ENCODE measurements at places on chromosomes 1 and 21.

DNA sequence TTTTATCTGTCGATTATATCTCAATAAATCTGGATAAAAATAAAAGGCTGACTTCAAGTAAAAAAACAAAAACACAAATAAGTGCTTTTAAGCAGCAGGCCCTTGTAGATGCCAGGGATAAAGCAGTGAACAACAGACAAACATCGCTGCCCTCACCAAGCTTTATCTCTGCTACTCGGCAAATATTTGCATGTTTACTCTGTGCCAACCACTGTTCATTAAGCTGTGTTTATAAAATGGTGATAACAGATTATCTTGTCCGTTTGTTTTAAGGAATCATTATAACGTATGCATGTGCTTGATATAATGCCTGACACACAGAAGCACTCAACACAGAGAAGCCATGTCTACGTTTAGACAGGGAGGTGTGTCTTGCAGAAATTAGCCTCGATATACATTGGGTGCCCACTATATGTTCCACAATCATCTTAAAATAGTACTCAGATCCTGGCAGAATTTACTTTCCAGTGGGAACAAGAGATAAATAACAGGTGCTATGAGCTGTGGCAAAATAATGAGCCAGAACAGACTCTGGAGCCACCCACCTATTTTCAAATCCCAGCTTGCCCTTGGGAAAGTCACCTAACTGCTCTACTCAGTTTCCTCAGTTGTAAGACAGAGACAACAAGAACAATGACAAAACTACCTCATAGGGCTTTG is 47.2 kb downstream of the TRIT1 start:
- no peak for DNase-seq

GRCh38 chr1:63524201-63524600 is 876 bp downstream of the EFCAB7 start:
- no peak for DNase-seq

GRCh38 chr1:17377325-17377953 is 5.4 kb downstream of the PADI6 start:
- DNase-seq, result no peak

DNA sequence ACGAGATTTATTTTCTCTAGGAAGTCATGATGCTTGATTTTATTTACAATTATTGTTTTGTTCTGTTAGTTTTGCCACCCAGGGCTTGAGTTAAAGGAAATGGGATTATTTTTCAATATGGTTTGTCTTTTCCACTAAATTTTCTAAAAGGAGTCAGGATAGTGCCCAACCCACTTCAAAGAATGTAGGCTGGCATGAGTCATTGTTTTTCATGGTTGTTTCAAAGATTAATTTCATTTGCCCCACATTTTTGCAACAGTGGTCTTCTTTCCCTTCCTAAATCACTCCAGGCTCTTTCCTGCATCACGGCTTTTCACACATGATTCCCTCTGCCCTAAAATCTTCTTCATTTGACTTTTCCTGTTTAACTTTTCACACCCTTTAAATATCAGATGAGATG is 2.5 kb downstream of the SLAMF6 start:
- no peak for DNase-seq

GRCh38 chr1:33123266-33123665 is 42.3 kb downstream of the AZIN2 start:
- DNase-seq, result no peak

DNA sequence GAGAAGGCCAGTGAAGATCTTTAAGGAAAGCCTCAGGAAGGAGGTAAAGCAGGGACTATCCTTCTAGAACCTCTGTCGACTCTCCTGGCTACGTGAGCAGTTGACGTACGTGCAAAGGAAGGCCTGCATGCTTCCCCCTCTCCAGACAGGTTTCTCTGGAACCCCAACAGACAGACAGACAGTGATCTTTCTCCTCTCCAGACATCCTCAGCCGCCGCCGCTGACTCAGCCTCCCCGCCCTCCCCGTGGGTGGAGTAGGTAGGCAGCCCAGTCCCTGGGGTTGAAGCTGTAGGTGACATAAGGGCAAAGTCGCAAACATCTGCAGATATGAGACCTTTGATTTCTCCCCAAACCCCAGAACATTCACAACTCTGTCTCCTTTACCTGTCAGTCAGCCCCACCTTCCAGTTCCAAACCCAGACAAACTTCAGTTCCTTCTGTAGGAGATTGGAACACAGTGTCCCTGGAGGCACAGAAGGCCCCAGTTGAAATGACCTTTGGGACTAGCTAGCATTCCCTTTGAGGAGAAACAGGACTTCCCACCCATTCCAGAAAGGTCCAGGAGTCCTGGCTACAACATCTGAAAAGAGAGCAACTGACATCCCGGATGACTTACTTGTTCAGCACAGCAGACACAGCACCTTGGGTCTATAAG is 146.0 kb upstream of the JUN start:
- no peak for DNase-seq

DNA sequence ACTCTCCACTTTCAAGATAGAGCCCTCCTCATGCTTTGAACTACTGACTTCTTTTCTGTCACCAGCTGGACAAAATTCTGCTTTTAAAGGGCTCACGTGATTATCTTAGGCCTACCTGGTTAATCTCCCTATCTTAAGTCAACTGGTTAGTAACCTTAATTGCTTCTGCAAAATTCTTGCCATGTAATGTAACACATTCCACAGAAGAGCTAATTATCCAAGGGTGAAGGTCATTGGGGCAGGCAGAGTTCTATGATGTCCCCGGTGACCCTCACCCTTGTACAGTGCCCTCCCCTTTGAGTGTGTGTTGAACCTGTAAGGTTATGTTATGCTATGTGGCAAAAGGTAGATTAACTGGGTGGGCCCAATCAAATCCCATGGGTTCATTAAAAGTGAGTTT is 25.2 kb upstream of the FOXE3 start:
- DNase-seq, result no peak

- DNase-seq, result no peak
Observed at GRCh38 chr1:74650561-74650960, 23.0 kb downstream of the ERICH3 start.

- no peak for DNase-seq
Observed at GRCh38 chr1:110464340-110464739, 13.4 kb downstream of the PROK1 start.

DNA sequence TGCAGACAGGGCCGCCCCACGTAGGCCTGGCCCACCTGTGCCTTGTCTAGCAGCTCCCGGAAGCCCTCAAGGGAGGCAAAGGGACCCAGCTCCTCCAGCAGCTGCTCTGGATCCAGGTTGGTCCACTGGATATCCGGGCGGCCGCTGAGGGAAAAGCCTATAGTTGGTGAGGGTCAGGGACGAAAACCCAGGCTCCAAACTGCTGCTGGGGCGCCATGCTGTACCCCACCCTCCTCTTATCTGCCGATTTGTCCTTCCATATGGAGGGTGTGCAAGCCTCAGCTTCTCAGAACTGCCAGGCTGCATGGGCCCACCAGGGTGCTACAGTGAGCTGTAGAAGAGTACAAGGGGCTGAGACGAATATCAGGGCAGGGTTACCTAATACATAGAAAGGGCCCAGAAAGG is 12.2 kb downstream of the PTCH2 start:
- no peak for DNase-seq

- DNase-seq, result no peak
Observed at GRCh38 chr1:92094090-92094489, 13.9 kb downstream of the BTBD8 start.

DNA sequence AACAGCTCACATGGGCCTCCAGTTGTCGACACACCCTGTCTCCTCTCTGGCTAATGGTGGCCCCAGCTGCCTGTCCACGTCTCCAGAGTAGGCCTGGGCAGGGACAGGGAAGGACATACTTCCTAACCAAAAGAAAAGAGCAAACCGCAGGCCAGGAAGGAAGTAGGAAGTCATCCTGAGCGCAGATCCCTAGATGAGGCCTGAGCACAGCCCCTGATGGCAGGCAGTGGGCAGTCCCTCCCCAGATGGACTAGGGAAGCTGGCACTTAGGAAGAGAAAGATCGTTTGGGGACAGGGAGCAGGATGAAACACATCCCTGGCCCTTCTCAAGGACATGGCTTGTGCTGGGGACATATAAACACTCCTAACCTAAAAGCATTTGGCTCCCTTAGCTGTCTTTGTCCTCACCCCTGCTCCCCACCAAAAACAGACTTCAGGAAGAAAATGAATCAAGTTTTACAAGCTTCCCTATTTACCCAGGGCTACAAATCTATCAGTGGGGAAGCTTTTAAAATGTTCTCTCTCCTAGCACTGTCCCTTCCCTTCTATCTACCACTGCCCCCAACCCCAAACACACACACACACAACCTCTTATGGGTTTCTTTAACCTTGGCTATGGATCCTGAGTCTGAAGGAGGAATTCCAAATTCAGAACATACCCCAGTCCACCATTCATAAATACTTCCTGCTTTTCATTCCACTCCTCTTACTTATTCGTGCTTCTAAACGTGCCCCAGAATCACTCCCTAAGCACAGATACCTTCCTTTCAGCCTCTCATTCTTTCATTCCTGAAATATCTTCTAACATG is 21.1 kb downstream of the SSBP3 start:
- DNase-seq, result peak; percentile 63

DNA sequence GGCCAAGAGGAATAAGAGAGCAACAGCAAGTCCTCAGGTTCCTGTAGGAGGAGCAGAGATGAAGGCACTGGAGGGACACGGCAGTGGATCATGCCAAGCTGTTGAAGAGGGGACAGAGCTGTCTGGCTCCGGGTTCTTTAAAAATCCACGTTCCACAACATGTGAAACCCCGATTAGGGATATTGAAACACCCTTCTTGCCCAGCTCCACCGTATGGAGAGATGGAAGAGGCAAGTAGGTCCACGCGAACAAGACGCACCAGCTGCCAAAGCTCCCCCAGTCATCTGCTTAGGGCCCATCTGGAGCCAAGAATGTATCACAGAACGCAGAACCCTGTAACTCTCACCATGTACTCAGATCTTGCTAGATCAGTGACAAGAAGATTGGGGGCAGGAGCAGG is 3.9 kb downstream of the C1orf198 start:
- DNase-seq, result no peak

DNA sequence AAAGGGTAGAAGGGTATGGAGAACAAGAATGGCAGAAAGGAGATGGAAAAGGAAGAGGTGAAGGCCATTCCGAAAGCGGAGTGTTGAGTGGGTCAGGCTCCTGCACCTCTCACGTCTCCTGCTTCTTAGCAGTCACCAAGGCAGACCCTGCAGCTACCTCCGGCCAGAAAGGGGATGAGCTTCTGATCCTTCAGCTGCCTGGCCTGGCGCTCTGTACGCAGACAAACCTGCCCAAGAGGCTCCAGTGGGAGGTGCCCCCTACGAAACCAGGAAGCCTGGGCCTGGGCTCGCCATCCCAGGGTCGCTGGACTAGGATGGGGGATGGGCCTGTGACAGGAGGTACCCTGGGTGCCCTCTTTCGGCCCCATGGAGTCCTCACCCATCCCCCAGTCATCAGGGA is 3.0 kb downstream of the GPR61 start:
- DNase-seq, result no peak

DNA sequence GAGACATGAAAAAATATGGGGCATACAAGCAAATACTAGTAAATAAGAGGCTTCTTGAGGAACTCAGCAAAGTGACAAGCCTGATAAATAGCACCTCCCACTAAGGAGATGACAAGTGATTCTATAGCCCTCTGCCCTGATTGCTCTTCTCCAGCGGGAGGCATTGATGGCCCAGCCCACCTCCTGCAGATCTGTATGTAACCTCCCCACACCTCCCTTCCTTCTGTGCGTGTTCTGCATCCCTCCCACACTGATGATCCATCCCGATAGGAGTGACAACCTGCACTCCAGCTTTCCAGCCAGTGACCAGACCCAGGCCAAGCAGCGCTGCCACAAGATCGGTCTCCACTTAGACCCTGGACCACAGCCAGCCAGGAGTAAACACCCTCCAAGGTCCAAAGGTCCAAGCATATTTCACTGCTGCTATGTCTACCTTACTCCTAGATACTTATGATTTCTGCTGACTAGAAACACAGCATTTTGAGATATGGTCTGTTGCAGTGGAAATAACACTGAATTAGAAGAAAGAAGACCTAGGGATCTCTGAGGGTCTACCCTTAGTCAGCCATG is 176.1 kb downstream of the BRINP2 start:
- no peak for DNase-seq

- peak; percentile 71 for DNase-seq
Observed at GRCh38 chr1:192559115-192560006, 16.2 kb upstream of the RGS1 start.

DNA sequence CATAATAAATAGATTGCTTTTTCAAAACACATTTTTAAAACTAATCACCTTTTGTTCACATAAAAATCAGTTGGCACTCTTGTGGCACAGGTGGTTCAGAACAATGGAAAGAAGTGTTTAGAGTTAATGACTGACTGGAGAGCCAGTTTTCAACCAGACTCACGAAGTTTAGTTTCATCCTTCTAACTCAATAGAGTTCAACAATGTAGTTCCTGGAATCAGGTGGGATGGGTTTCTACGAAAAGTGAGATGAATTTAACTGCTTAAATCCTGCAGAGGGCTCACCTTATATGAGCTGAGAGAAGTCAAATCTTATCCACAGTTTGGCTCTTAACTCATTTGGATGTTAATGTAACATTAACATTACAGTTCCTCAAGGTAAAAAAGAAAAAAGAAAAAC is 116.5 kb downstream of the SMYD2 start:
- DNase-seq, result no peak

DNA sequence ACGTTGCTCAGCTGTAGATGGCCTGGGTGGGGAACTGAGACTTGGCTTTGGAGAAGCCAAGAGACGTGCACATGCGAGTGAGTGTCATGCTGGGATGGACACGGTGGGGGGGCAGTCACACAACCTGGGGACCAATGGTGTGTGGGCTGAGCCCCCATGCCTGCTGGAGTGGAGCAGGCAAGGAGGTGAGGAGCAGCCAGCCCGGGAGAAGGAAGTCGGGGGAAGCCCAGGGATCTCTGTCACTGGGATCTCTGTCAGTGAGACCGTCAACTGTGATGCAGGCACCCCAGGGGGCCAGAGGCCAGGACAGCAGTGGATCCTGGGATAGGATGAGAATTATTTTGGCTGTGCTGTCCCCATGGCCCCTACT is 11.0 kb upstream of the ZNF669 start:
- DNase-seq, result no peak

DNA sequence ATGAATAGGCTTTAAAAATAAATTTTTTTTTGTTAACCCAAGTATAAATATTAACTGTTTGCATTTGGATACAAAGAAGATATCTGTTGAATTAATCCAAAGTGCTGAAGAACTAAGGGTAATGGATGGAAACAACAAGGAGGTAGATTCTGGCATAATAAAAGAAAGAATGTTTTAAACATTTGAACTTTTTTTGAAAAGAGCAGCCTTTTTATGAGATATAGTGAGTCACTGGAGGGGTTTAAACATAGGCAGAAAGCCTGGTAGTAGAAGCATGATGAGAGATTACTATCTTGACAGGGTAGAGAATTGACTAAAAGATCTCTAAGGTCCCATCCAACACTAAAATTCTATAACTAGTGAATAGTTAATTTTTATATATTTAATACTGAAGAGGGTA is 2.7 kb downstream of the MIER1 start:
- DNase-seq, result no peak

GRCh38 chr1:228216371-228217320 is 8.8 kb downstream of the OBSCN start:
- DNase-seq, result no peak

- DNase-seq, result no peak
Observed at GRCh38 chr1:41340655-41341364, 20.4 kb upstream of the FOXO6 start.

Data from AG08395 (cell line).